Activated CD4-positive, alpha-beta T cell treated with anti-CD3 and anti-CD28 coated beads, Interleukin-2, Interleukin-4, amounts not matched to agents 100 ng/mL and 50 ng/mL, durations not matched to agents 16 hours and 8 hours (primary cell): ENCODE measurements at places on chromosomes 5 and 9.

GRCh38 chr5:113678924-113679575 lies 165.6 kb downstream of the YTHDC2 start:
- DNase-seq = peak; percentile 50

GRCh38 chr9:87294126-87294525 lies 203.5 kb upstream of the DAPK1 start:
- no peak for DNase-seq

DNA sequence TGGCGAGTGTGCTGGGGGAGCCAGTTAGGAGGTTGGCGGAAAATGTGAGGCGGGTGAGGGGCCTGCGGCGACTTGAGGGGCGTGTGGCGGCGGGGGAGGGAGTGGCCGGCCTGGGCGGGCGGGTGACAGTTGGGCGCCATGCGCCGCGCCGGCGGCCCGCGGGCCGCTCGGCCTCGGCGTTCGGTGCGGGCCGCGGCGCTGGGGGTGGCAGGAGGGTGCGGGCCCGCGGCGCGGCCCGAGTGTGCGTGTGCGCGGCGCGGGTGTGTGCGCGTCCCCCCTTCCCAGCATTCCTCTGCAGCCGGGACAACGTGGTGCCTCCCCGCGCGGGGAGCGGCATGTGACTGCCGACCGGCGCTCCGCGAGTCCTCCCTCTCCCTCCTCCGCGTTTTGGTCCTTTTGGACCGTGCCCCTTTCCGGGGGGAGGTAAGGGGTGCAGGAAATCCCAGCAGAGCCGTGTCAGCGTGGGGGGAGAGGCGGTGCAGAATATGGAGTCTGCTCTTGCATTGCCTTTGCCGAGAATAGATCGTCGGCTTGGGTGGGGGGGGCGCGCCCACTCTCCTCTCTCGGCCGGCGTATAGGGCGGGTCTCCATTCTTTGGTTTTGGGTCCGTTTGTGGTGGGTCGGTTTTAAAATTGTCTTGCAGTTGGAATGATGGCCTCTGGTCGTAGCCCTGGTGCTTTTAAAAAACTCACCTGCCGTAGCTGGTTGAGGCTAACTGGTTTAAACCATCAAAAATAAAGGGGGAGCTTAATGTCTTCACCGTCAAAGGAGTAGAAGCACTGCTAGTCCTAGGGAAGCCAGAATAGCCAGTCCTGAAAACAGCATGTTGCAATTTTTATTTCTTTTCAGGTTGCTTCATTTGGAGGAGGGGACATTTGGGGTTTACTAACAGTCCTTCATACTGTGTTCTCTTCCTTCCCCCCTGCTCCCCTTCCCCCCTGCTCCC lies 2.0 kb downstream of the LARP1 start:
- peak; percentile 44 for DNase-seq

DNA sequence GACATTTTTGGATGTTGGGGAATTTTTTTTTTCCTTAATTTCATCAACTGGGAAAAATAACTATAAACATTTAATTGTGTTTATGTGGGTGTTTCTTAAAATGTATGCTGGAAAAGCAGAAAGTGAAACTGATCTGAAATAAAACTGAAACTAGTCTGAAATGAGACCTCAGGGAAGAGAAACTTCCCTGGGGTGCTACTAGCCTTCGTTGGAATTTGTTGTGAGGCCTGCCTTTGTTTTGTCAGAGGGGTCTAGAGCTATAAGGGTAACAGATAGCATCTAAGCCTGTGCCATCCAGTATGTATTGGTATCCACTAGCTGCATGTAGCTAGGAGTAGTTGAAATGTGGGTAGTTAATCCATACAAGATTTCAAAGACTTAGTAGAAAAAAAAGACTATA lies 10.4 kb downstream of the ZNF618 start:
- peak; percentile 9 for DNase-seq

DNA sequence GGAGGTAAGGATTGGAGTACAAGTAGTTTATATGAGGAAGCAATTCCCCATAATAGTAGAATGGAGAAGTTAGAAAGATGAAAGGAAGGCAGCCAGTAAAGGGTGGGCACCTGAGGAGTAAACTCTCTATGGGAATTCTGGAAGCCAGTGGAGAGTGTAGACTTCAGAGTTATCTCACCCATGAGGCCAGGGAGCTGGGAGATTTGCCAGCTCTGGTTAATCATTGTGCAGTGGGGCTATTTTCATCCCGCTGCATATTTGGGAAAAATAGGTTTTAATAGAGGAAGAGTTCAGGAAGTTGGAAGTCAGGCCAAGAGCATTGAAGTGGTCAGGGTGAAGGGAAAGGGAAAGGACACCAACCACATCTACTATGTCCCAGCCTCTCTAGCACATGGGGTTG lies 242.3 kb upstream of the BRINP1 start:
- DNase-seq = no peak
